ENCODE measurements at places on chromosomes 1 and 21. TPM values are rescaled to one million over a fixed set of nuclear protein-coding genes. Genes with fewer than 3 reads are reported as not detected.

Gene G0S2
- not detected for total RNA-seq

Gene SLAMF1
- 11.1 TPM for total RNA-seq

GRCh38 chr1:17033481-17033880 lies 20.4 kb downstream of the SDHB start:
- no peak for DNase-seq

- DNase-seq, result no peak
These were observed 109.9 kb upstream of the ADGRL2 start for GRCh38 chr1:81690676-81691453.

Gene RNF186
- not detected for total RNA-seq

DNA sequence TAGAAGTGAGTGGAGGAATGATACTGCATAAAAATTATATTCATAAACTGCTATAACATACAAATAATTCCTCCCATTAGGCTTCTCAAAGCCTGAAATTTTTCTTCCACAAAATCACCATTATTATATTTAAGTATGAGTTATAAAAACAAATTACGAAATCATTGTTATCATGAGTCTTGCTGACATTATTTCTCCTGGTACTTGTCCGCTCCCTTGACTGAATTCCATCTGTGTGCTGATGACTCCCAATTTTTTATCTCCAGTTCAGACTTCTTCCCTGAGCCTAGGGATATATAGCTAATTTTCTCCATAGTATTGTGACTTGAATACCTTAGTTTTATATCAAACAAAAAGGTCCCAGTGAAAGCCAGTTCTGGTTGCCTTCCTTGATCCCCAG lies 268.2 kb downstream of the HMCN1 start:
- DNase-seq, result no peak

GRCh38 chr1:7375329-7375728 lies 395.8 kb upstream of the VAMP3 start:
- DNase-seq, result peak; percentile 6

DNA sequence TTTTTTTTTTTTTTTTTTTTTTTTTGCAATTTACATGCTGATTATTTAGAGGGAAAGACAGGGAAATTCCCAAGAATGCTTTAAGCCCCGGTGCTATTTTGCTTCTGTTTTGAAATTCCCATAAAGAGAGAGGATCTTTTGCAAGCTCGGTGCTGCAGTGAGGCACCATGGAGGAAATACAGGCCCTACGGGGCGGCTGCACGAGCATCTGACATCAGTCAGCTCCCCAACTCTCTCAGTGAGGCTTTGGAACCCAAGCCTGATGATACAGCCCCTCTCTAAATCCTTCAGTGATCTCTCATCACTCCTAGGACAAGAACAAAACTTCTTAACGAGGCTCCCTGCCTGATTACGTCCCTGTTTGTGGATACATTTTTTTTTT lies 791 bp upstream of the CHI3L1 start:
- DNase-seq, result no peak

Gene NBPF4
- not detected for total RNA-seq

GRCh38 chr1:34419663-34420136 lies 243.0 kb downstream of the C1orf94 start:
- no peak for DNase-seq

DNA sequence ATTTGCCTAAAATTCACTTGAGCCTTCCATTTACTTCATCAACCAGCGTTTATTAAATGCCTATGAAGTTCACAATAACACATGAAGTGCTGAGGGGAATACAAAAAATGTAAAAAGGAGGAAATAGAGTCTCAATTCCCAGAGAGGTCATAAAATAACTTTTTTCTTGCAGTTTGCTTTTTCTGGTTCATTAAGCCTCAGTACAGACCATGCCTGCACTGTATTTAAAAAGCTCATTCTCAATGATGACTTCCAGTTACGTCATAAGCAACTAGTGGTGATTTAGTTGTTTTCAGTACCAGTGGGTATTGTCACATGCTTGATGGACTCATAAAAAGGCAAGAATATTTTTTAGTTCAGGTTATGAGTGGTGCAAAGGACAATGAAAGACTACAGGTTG lies 160.1 kb upstream of the UBE2U start:
- no peak for DNase-seq

- no peak for DNase-seq
These were observed 92.0 kb downstream of the MTR start for GRCh38 chr1:236887081-236887480.

All from naive thymus-derived CD8-positive, alpha-beta T cell (primary cell).